ENCODE measurements at places on chromosomes 5 and 9.
A peak's percentile ranks its signal among the peaks of the same experiment; 100 is the strongest.

DNA sequence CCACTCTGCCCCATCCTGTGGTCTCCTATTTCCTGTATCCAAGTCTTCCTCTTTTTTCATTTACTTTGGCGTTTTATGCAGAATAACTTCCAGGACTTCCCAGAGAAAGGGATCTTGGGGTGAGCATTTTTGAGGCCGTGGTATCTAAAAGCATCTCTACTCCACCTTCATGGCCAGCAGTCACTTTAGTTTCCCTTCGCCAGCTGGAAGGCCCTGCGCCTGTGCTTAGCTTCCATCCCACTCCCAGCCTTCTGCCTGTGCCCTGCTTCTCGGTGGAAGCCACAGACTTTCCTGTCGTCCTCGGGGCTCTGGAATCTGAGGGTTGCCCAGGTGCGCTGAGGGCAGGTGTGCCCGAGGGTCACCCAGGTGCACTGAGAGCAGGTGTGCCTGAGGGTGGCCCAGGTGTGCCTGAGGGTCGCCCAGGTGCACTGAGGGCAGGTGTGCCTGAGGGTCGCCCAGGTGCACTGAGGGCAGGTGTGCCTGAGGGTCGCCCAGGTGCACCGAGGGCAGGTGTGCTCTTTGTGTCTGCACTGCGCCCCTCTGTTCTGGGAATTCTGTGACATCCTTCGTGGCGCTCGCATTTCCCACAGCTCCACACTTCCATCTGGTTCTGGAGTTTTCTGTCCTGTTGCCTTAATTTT lies 32.4 kb upstream of the LRRC14B start:
- DNase-seq, result no peak

- DNase-seq, result peak; percentile 62
Measured at GRCh38 chr9:130837002-130837511, 2.0 kb downstream of the ABL1 start.

- no peak for DNase-seq
Measured at GRCh38 chr5:129672006-129672405, 75.9 kb upstream of the MINAR2 start.

DNA sequence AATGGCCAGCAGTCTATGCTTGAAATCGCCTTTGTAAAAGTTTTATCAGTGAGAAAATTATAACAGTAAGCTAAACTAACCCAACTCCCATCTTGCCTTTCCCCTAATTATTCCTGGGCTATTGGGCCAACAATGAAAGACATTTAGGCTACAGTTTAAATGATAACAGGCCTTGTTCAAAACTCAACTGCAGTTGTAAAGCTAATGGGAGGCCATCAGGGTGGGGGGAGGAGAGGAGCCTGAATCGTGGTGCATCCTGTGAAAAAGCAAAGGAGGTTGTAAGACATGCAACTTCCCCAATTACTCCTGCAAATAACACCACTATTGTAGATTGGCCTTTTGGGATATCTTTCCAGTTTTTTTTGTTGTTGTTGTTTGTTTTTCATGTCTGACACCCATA lies 53.8 kb downstream of the ACTL7B start:
- no peak for DNase-seq

All from fibroblast of lung (primary cell).